Pons (tissue), 1 donor: ENCODE measurements at places on chromosomes 11 and 22.

- DNase-seq: no peak
Observed at GRCh38 chr11:1969035-1969434, 21.9 kb downstream of the MRPL23 start.

DNA sequence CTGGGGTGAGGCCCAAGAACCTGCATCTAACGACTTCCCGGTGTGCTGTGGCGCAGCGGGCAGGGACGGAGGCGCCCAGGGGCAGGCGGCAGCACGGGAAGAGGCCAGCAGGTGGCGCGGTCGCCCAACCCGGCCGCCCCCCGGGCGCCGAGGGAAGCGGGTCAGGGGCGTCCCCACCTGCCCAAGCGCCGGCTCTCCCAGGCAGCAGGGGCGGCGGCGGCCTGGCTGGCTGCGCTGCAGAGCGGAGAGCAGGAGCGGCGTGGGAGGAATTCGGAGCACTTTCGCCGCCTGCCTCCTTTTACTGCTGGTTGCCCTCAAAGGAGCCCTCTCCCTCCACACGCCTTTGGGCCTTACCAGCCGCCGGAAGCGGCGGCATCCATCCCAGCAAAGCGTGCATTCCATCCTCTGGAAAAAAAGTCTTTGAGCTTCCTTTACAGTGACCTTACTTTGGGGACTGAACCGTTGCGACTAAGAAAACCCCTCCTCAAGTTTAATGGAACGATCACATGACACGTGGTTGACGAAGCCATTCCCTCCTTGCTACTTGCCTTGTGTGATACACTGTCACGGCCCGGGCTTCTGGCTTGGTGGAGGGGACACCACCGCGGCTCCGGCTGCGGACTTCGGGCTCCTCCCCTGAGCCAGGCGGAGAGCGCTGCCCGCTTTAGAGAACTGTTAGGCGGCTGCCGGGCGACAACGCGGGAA, 106.8 kb upstream of the CLMP start:
- DNase-seq: peak; percentile 44

DNA sequence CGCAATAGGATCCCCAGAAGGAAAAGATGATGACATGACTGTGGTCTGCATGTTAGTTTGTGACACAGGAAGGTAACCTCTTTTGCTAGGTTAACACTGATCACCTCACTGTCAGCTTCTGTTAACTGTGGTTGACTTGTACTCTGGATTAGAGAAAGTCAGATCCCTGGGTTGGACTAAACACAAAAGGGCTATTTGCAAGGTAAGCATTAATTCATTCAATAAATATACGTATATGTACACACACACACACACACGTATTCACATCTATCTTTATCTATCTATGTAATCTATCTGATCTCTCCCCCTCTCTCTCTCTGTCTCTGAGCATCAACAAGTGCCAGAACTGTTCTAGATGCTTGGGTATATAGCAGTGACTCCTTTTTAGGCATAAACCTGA, 136.1 kb upstream of the SNX19 start:
- DNase-seq: no peak

DNA sequence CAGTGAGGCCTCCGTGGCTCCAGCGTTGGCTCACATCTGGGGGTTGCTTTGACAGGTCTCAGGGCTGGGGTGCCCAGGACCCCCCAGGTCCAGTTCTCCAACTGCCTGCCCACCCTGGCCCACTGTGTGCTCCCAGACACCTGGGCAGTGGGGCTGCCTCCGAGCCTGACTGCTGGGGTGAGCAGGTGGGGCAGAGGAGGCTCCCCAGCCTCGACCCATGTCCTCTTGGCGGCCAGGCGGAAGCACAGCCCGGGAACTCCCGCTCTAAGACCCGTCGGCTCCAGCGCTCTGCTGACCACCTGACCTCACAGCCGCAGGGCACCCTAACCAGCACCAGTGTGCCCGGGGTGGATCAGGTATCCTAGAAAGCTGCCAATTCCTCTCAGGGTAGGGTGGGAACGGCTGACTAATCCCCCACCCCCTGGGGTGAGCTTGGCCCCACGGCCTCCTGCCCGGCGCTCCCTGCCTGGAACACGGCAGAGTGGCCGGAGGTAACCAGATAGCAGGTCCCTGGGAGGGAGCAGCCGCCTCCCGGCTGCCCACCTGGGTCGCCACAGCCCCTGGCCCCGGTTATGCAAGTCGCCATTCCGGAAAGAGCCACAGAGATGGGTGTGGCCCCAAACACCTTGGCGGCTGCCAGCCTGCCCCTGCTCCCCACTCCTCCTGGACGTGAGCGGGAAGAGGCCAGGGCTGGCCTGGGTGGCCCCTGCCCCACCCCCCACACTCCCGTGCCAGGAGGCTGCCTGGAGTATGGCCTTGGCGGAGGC, 19.2 kb upstream of the MUC5B start:
- DNase-seq: no peak
